ENCODE measurements at places on chromosomes 16 and 17. TPM values are rescaled to one million over a fixed set of nuclear protein-coding genes. Genes with fewer than 3 reads are reported as not detected.
A peak's percentile ranks its signal among the peaks of the same experiment; 100 is the strongest.

- no peak for DNase-seq
Observed at GRCh38 chr17:6343191-6343590, 91.7 kb downstream of the AIPL1 start.

DNA sequence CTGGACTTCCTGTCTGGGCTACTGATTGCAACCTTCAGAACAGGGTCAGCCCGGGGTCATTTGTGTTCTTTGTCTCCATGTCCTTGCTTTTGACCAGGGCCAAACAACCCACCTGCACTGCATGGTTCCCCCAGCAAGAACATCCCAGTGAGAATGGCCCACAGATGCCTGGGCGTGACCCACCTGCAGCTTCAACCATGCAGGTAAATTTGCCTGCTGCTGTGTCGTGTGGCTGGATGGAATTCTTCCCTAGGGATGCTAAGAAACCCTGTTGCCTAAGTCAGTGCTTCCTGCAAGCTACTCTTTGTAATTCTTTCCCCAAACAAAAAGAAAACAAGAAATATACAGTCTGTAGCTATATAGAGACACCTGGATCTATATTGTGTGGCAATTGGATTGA is 12.5 kb downstream of the CDH13 start:
- DNase-seq: no peak

GRCh38 chr17:50560185-50560824 is at the start of gene CACNA1G:
TSS of gene CACNA1G (plus strand) at chr17:50560715. CDS start at chr17:50561460, 745 bp downstream.
- peak; percentile 93 for DNase-seq

The ENPP7 gene
- 4.7 TPM for polyA plus RNA-seq

DNA sequence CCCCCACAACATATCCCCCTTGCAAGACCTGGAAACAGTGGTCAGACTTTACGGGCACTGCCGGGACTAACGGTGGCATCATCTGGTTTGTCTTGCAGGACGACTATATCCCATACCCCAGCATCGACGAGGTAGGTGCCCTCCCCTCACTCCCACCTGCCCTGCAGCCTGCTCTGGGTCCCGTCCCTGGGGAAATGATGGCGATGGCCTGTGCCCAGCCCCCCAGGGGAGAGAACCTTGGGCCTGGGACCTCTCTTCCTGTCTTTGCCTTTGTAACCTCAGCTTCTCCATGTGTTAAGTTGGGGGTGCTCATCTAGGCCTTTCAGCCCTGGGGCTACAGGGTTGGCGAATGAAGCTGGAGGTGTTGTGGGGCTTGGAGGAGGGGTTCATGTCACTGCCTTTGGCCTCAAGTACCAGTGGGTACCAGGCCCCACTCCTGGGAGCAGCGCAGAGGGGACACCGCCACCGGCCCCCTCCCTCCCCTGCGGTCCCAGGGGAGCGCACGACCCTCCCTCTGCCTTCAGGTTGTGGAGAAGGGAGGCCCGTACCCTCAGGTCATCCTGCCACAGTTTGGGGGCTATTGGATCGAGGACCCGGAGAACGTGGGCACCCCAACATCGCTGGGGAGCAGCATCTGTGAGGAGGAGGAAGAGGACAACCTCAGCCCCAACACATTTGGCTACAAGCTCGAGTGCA is 99.9 kb downstream of the OR1D5 start:
- DNase-seq: no peak

The GNG13 gene
- 0.42 TPM for polyA plus RNA-seq

The CES5A gene
- not detected for polyA plus RNA-seq

The C16orf74 gene
- 1.9 TPM for polyA plus RNA-seq

Measured in left kidney (tissue), 8 donors.